ENCODE measurements at places on chromosomes 16 and 17. TPM values are rescaled to one million over a fixed set of nuclear protein-coding genes. Genes with fewer than 3 reads are reported as not detected.

The MT1H gene
- total RNA-seq: not detected

The CDC27 gene
- total RNA-seq: 81.8 TPM

The ZNRF1 gene
- total RNA-seq: 24.5 TPM

The KRT33A gene
- total RNA-seq: not detected

The C16orf96 gene
- total RNA-seq: 0.07 TPM

The HS3ST3B1 gene
- 1.7 TPM for total RNA-seq

DNA sequence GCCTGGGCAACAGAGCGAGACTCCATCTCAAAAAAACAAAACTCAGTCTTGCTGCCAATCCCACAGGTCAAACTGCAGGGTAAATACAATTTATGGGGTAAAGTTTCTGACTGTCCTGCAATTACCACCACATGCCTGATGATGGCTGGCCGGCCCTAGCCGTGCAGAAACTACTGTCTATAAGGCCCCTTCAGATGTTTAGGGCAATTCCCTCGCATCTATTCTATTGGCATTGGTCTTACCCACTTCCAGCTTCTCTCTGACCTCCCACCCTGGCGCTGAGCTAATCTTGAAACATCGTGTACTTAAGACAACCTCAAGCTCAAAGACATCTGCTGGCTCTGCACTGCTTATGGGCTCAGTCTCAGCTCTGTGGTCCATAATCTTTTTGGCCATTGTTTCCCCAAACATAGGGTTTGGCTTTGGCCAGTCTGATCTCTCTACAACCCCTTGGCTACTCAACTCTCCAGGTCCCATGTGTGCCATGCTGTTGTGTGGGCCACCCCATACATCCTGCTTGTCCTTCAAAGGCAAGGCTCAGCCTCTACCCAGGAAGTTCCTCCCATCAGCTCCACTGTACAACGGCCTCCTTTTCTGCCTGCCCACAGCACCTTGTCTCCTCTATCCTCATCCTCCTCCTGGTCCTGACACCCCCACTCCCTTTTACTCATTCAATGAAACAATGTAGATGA, 16.6 kb downstream of the MAP3K14 start:
- no peak for DNase-seq

GRCh38 chr16:4618645-4619418, 4.1 kb upstream of the UBALD1 start:
- DNase-seq: peak; percentile 23

DNA sequence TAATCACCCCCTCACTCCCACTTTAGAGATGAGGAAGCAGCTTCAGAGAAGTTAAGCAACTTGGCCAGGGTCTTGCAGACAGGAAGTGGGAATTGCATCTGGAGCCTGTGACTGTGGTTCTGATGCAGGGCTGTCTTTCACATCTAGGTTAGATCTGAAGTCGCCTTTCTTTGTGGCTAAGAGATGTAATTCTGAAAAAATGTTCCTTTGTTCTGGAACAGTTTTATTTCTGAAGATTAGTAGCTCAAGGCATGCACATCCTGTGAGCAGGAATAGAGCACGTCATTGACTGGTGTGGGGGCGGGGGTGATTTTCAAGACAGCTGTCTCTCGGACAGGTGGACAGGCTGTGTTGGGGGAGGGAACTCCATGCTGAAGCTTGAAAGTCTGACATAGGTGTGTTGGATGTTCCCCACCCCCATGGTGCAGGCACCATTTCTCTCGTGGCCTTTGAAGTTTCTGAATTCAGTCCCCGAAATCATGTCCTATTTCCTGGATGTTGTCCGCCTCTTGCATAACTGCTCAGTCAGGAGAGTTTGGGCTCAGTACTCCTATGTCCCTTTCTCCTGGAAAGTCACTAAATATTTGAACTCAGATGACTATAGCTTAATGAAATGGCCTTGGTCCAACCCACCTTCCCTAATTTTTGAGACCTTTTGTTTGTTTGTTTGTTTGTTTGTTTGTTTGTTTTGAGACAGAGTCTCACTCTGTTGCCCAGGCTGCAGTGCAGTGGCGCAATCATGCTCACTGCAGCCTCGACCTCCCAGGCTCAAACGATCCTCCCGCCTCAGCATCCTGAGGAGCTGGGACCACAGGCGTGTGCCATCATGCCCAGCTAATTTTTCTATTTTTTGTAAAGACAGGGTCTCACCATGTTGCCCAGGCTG, 21.0 kb upstream of the HERPUD1 start:
- DNase-seq: no peak

GRCh38 chr17:65042946-65043345, 13.6 kb downstream of the GNA13 start:
- DNase-seq: no peak

- no peak for DNase-seq
Observed at GRCh38 chr17:8072341-8072728, 15.2 kb downstream of the ALOX12B start.

- no peak for DNase-seq
Observed at GRCh38 chr16:49837688-49838410, 18.1 kb downstream of the ZNF423 start.

DNA sequence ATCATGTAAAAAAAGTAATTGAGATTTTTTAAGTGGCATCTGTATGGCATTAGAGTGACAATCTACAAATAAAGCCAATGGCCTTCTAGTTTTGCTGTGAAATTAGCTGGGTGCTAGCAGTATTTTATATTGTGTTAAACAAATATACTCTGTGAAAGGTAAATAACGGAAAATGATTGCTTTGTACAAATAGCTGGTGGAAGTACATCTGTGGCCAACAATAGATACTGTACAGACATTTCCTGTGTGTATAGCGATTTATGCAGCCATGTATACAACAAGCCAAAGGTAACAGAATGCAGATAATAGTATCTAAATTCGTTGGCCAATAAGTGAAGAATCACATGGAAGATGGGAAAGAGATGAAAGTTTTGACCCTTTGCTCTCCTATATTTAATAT, 26.6 kb downstream of the IQCK start:
- no peak for DNase-seq

DNA sequence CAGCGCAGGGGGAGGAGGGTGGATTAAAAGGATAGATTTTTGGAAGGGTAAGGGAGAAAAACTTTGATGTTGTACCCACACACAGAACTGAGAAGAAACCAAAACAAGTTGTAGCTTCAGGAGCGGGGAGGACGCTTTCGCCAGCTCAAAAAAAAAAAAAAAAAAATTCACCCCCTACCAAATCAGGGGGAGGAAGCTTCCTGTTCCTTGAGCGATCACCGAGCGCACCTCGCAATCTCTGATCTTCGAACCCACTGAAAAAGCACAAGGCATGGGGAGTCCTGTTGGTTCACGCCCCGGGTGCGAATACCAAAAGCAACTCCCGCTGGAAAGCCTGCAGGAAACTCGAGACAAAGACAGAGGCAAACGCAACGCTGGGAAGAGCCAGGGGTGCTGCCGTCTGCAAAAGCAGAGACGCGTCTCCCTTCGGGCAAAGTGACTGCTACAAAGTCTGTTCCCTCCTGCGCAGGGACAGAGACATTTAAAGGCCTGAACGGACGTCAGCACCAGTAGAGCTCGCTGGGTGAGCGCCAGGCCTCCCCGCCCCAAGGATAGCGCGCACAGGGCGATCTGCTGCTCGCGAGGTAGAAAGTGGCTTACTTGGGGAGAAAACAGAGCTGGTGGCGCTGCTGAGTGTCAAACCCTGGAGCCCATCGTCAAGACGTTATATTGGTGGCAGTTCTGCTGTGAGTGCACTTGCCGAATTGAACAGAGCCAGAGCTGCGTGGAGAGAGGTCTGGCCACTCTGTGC, 190.4 kb downstream of the USP22 start:
- peak; percentile 44 for DNase-seq

DNA sequence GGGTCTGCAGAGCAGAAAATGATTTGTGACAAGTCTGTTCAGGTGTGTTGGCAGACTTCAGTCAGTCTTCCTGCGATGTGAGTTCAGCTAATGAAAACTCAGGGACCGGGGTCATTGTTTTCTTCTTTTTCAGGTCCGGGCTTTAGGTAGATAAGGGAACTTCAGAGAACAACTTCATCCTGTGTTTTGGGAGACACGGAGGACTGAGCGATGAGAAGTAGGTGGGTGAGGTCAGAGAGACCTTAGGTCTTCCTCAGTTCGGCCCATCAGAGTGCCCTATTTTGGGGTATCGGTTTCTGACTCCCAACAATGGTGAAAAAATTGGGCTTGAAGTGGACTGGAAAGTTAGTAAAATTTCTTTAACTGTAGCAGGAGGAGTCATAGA, 88.9 kb upstream of the ATF7IP2 start:
- no peak for DNase-seq

- DNase-seq: no peak
Observed at GRCh38 chr17:21164216-21164615, 37.5 kb downstream of the DHRS7B start.

- no peak for DNase-seq
Observed at GRCh38 chr17:34827008-34827407, 134.3 kb downstream of the CCT6B start.

- DNase-seq: no peak
Observed at GRCh38 chr17:28926366-28926765, 23.5 kb upstream of the DHRS13 start.

DNA sequence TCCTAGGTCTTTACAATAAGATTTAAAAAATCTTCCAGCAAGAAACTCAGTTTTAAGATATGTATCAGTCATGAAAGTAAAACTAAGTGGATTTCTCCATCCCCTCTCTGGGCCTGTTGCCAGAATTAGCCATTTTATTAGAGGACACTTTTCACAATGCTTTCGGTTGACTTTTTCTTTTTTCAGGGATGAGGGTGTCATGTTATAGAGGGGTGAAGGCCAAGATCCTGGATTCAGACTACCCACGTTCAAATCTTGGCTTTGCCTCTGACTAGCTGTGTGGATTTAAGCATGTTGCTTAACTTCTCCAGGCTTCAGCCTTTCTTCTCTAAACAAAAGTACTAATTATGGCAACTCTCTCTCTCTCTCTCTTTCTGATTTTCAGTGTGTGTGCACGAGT, 111.7 kb upstream of the COX10 start:
- DNase-seq: no peak

- DNase-seq: no peak
Observed at GRCh38 chr17:58375256-58375655, 23.3 kb upstream of the SUPT4H1 start.

GRCh38 chr16:50747207-50747956, 5.5 kb downstream of the CYLD start:
- DNase-seq: no peak

- no peak for DNase-seq
Observed at GRCh38 chr17:17051791-17052461, 9.7 kb downstream of the MPRIP start.

DNA sequence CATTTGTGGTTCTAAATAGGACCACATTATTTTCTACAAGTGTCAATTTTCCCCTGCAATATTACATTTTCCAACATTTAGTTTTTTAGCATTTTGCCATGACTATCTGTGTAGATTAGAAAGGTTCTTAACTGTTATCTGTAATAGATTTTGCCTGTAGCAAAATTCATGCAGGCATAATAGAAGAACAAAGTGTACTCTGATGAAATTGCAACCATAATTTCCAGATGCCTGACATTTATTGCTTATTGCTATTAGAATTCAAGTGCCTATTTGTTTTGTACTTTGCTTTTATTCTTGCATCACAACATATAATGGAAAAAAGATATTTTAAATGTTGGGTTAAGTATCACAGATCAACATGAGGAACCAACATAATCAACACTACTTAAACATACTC, 337.7 kb downstream of the TOX3 start:
- DNase-seq: no peak

- DNase-seq: no peak
Observed at GRCh38 chr17:75712446-75712845, 8.8 kb upstream of the ITGB4 start.

- DNase-seq: no peak
Observed at GRCh38 chr16:67176662-67177061, 6.3 kb downstream of the NOL3 start.
